ENCODE measurements at places on chromosomes 4 and X.

DNA sequence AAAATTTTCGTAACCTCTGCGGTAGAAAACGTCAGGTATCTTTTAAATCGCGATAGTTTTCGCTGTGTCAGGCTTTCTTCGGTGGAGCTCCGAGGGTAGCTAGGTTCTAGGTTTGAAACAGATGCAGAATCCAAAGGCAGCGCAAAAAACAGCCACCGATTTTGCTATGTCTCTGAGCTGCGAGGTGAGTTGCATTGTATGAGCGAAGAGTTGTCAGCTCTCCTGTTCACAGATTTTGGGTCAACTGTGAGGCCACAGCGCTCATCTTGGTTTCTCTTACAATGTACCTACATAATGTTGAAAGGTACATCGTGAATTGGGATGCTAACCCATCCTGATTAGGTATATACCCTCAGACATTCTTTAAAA, 486 bp downstream of the CLCN3 start:
- peak; percentile 14 for DNase-seq

- no peak for DNase-seq
Observed at GRCh38 chr4:70741867-70742658, 20.3 kb downstream of the RUFY3 start.

- no peak for DNase-seq
Observed at GRCh38 chrX:53171356-53171755, 53.7 kb downstream of the KDM5C start.

DNA sequence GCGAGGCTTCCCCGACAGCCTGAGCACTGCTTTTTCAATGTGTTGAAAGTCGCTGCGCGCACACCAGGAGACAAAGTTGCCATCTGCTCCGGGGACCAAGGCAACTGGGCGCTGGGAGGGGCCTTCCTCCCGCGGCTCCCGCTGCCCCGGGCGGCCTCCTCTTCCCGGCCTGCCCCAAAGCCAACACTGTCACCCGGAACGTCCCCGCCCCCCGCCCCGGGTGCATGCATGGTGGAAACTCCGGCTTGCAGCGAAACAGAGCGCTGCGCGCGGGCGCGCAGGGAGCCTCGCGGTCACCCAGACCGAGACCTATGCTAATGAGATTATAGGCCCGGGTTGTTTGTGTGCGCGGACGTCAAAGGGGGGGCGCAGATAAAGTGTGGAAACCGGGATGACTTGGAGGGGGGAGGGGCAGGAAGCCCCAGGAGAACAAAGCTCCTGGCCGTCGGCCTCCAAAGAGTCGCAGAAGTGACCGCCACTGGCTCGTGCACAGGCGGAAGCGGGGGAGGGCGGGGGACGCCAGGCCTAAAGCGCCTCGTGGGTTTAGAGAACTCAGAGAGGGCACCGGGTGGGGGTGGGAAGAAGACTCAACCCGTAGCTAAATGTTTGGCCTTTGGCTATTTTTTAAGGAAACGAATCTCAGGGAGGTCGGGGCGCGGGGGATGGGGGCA, 88.8 kb downstream of the BCOR start:
- DNase-seq, result peak; percentile 26

DNA sequence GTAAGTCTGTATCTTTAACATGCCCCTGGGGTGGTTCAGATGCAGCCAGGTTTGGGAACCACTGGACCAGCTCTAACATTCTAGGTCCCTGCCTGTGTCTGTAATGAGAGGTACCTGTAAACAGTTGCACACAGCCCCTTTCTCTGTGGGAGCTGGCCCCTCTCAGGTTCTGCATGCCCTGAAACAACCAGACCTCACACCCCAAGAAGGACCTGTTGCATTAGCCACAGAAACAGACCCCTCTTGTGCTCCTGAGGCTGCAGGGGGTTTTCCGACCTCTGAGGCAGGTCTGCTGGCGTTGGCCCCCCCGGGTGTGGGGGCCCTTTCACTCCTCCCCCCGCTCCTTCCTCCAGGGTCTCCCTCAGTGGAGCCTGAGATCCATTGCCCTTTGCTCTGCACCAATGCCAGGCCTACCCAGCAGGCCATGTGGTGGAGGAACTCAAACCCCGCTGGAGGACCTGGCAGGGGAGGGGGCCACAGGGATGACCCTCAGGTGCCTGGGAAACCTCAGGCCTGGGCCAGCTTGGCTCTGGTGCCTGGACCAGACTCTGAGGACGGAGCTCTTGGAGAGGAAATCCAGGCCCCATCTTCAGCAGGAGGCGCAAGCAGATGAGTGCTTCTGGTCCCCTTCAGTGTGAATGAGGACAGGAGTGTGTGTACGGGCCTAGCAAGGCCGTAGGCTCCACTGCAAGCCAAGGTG, 61.4 kb upstream of the PJA1 start:
- DNase-seq, result no peak

- DNase-seq, result no peak
Observed at GRCh38 chr4:177107288-177107921, 202.3 kb upstream of the NEIL3 start.

DNA sequence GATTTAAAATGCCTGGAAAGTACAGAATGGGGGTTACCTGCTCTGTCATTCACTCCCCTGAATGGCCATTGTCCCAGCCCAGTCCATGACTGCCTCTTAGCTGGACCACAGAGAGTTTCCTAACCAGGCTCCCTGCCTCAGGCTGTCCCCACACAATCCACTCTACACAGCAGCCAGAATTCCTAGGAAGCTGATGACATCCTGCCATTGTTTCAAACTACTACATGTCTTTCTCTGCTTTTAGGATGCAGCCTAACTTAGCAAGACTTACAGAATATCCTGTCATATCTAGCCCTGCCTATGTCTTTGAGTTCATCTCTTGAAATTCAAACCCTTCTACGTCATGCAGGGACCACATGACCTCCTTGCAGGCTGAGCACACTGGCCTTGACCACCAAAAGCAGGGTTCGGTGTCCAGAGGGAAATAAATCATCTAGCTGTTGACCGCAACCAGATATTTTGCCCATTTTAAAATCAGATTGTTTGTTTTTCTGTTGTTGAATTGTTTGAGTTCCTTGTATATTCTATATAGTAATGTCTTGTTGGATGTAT, 16.1 kb upstream of the CRMP1 start:
- DNase-seq, result no peak

GRCh38 chr4:2595436-2595835, 59.0 kb downstream of the FAM193A start:
- DNase-seq, result no peak

DNA sequence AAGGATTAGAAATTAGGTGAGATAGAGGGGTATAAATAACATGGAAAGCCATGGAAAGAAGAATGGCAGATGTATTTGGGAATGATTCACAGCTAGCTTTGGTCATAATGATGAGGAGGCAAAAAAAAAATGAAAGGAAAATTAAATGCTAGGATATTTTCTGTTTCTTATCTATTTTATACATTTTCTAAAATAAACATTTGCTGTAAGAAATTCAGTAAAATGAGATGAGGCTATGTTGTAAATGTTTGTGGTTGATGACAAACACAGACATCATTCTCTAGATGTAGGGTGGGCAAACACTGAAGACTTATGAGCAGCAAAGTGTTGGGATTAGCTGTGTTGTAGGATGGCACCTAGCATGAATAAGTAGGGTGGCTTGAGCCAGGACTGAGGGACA, 407.1 kb downstream of the IL15 start:
- DNase-seq, result no peak

DNA sequence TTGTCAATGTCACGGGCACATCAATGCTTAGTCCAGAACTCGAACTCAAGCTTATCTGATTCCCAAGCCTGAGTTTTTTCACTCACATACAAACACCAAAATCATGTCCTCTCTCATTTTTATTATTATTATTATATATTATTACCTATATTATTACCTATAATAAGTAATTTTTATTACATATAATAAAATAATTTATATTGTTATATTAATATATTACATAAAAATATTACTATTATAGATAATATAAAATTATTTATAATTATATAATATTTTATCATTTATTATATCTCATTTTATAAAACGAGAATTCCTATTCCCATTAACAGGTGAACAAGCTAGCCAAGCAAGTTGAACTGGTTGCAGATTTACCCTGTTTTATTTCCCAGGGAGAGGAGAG, 13.0 kb downstream of the RXFP1 start:
- DNase-seq, result no peak

DNA sequence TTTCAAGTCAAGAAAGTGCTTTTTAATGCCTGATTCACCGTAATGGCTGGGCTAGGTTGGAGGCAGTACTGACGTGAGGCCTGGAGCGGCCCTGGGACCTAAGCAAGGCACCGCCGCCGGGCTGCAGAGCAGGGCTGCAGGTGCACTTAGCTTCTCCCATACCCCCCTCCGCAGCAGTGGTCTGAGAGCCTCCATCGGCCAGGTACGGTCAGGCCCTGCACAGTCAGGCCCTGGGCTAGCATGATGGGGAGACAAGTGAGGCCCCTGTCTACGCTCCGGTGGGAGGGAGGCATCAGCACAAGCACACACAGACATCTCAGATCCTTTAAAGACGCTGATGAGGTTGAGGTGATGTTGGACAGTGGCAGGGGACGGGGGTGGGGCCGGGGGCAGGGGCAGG, 4.7 kb downstream of the MAEA start:
- no peak for DNase-seq

Data from stimulated activated naive CD4-positive, alpha-beta T cell treated with Interleukin-2 at 50 U/mL for 16 hours (primary cell).